Activated T-cell treated with anti-CD3 and anti-CD28 coated beads, Interleukin-2, amount 50 U/mL, for 1 hour (primary cell): ENCODE measurements at places on chromosomes 4 and X.

- no peak for DNase-seq
These were observed 8.4 kb downstream of the ATP10D start for GRCh38 chr4:47493238-47494123.

DNA sequence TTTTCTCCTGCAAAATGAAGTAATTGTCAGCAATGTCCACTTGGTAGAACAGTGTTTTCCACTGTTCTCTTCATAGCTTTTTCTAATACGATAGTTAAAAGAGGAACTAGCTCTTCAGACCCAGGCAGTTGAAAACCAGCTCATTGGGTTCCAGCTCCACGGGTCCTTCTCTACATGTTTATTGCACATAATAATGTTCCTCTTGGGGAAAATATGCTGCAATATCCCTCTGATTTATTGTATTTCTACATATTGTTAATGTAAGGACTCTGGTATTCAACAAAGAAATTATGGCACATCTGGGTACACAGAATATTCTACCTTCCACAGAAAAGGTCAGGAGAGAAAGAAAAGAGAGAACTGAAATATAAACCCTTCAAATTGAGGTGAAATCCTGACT lies 473.4 kb downstream of the TRIML1 start:
- DNase-seq, result no peak

DNA sequence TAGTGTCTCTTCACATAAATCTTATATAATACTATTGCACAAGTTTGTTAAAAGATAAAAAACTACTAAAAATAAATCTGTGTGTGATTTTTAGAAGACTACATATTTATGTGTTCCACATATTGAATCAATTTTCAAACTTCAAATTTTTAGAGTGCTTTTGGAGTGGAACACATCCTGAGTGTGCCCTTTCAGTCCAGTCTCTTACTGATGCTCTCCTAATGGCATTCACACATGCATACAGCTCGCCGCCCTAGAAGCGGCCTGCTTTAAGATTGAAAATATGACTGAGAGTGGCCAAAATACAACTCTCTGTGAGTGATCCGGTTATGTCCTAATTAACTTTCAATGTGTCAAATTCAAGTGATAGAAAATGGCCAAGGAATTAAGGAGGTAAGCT lies 628.8 kb downstream of the ANKRD50 start:
- no peak for DNase-seq

- no peak for DNase-seq
These were observed 963 bp upstream of the USO1 start for GRCh38 chr4:75723163-75724065.

- no peak for DNase-seq
These were observed 795.2 kb downstream of the PCDH18 start for GRCh38 chr4:136737066-136737465.

DNA sequence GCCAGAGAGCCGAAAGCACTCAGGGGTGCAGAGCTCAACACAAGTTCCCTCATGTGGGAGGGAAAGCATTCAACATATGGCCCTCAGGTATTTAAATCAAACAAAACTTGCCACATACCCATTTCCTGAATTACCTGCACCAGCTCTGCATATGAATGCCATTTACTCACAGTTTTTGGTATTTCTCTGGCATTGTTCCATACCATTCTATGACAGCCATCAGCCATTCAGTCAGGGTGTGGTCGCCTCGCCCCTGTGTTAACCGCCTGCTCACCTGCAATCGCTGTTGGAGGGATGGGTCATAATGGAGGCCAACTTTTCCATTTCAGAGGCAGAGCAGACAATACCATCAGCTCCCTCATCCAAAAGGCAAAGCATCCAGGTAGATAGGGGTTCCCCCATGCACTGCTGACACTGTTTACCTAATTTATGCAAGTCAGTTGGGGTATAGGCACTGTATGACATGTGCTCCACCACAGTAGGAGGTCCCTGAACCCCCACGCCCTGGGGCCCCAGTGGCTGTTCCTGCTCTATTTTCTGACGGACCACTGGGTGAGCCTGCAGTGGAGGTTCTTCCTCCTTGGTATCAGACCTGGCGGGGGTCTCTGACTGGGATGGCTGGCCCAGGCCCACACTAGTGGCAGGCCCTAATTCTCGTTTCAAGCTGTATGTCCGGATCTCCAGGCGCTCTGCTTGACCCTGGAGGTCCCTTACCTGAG lies 227.1 kb downstream of the ADGRL3 start:
- DNase-seq, result no peak

DNA sequence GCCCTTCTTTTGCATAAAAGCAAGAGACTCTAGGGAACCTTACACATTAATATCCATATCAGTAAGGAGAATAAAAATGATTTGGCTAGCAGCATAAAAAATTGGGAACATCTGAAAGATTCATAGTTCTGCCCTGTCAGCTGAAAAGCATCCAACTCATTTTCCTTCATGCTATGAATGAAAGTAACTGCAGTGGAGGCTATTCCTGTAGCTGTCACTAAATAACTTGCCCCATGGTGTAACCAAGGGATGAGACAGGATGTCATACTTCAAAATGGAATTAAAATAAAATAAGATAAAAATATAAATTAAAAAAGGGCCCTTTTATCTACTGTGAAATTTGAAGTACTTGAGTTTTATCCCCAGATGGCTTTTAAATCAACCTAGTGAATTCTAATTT lies 878.8 kb downstream of the C4orf33 start:
- no peak for DNase-seq

DNA sequence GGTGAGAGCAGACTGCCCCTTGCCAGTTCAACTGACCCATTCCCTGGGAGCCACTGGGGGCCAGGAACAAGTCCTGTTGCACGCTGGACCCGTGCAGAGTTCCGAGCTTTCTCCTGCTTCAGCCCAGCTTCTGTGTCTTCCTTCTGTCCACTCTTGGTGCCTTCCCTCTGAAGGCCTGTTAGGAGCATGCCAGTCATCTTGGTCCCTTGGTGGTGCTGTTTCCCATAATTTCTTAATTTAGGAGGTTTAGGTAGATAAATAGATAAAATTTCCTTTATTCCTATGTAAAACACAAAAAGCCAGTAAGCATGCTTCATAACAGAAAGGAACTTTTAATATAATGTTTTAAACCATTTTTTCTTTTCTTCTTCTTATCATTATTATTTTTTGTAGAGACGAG lies 672.7 kb downstream of the CCSER1 start:
- DNase-seq, result no peak

GRCh38 chr4:41141900-41142299 lies 72.4 kb downstream of the APBB2 start:
- DNase-seq, result no peak

- no peak for DNase-seq
These were observed 60.6 kb upstream of the LIMCH1 start for GRCh38 chr4:41477181-41477905.
